Breast epithelium (tissue), 4 donors: ENCODE measurements at places on chromosomes 7 and 10. TPM values are rescaled to one million over a fixed set of nuclear protein-coding genes. Genes with fewer than 3 reads are reported as not detected.

The ZNF503 gene
- total RNA-seq: 3.6 TPM

The CYP2C19 gene
- not detected for total RNA-seq

The ZMIZ2 gene
- 12.5 TPM for total RNA-seq

The CRHR2 gene
- total RNA-seq: under 0.01 TPM

The FKBP6 gene
- not detected for total RNA-seq

The BPGM gene
- 18.7 TPM for total RNA-seq

The TBC1D12 gene
- total RNA-seq: 19.0 TPM

The CYTH3 gene
- 33.4 TPM for total RNA-seq

The MMD2 gene
- total RNA-seq: not detected

The SPAM1 gene
- not detected for total RNA-seq

The TRPV6 gene
- total RNA-seq: 13.4 TPM

The RNF148 gene
- total RNA-seq: 10.7 TPM

The ACHE gene
- 0.64 TPM for total RNA-seq

The TMEM184A gene
- total RNA-seq: not detected

The LIPJ gene
- total RNA-seq: 0.32 TPM

The CHST12 gene
- 15.0 TPM for total RNA-seq

The TIMM23B gene
- 29.7 TPM for total RNA-seq

The TBX20 gene
- total RNA-seq: not detected

The TRIL gene
- 8.3 TPM for total RNA-seq

The MYH16 gene
- not detected for total RNA-seq

The DUSP5 gene
- total RNA-seq: 3.8 TPM

The KCNH2 gene
- 0.29 TPM for total RNA-seq

The INMT gene
- 66.7 TPM for total RNA-seq

The MINDY4 gene
- 5.6 TPM for total RNA-seq

The TRIM50 gene
- not detected for total RNA-seq

The KCNIP2 gene
- total RNA-seq: 20.6 TPM

The FAM25G gene
- total RNA-seq: not detected

The STK31 gene
- total RNA-seq: 1.2 TPM
